ENCODE measurements at places on chromosomes 1 and 21. TPM values are rescaled to one million over a fixed set of nuclear protein-coding genes. Genes with fewer than 3 reads are reported as not detected.

Gene CFHR5
- total RNA-seq = not detected

Gene PPCS
- 38.7 TPM for total RNA-seq

Gene SLC35F3
- 14.8 TPM for total RNA-seq

Gene CRP
- total RNA-seq = not detected

Gene CZIB
- total RNA-seq = 70.7 TPM

Gene VASH2
- 14.5 TPM for total RNA-seq

Gene PLEKHG5
- total RNA-seq = 38.8 TPM

Gene UQCRHL
- 2.5 TPM for total RNA-seq

Gene LY9
- total RNA-seq = not detected

DNA sequence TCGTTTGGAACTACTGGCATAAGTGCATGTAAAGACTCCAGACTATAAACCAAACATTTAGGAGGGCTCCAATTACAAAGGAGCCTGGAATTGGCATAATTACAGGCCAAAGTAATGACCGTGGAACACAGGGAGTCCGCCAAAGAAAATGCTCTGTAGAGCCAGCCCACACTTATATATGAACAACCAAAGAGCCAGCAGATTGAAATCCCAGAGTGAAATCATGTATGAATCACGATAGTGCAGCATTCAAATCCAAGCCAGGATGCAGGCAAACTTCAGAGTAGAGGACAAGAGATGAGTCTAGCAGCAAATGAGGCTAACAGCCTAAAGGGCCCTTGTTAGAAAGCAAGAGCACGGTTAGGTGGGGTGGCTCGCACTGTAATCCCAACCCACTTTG is 13.1 kb downstream of the VPS26C start:
- no peak for DNase-seq

GRCh38 chr1:220804202-220804586 is 17.5 kb downstream of the MTARC1 start:
- DNase-seq = peak; percentile 26

GRCh38 chr1:2880812-2881295 is 79.4 kb upstream of the TTC34 start:
- no peak for DNase-seq

DNA sequence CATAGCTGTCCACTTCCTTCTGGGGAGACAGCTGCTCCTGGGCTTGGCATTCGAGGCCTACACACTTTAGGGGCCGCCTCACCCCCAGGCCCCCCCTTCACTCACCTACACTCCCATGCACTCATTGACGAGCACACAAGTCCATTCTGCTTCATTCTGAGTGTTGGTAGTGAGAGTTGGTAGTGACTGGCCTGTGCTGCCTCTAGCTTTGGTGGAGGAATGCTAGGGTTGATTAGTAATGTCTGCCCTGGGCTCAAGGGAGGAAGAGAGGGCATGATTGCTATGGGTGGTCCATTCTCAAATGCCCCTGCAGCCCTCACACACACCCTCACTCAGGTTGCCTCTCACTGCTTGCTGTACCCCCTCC is 30.4 kb downstream of the TRIM11 start:
- no peak for DNase-seq

GRCh38 chr1:172308577-172308976 is 111.9 kb upstream of the C1orf105 start:
- no peak for DNase-seq

GRCh38 chr1:1229770-1230169 is 2.0 kb downstream of the SDF4 start:
- no peak for DNase-seq

- DNase-seq = no peak
Measured at GRCh38 chr1:81437649-81438048, 363.1 kb upstream of the ADGRL2 start.

- DNase-seq = no peak
Measured at GRCh38 chr1:23601968-23602876, 42.9 kb upstream of the ID3 start.

GRCh38 chr21:16535102-16535422 is 805.3 kb downstream of the USP25 start:
- no peak for DNase-seq

- DNase-seq = no peak
Measured at GRCh38 chr21:44018813-44019567, 6.9 kb downstream of the TRAPPC10 start.

DNA sequence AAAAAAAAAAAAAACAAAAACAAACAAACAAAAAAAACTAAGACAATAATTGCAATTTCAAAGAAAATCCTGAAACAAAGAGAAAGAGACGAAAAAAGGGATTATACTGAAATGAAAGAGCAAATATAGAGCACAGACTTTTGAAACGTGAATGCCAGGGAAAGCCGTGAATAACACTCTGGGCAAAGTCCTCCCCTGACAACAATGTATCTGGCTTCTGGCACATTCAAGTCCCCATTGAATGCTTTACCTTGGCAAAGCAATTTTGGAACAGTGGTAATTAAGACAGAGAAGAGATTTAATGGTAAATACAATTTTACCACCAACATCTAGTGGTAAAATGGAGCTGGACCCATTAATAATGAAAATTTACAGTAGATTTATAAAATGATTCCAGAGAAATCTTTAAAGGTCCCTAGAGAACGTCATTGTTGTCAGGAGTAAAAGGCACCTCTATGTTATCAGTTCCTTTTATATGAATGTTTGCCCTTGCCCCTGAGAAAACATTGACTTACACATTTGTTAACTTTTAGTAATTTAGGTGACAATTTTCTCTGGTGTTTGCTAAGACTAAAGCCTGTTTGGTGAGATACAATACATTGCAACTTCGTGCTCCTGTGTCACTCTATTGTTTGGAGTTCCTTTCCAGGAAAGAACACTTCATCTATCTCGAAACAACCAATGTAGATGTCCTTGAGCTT is 89.7 kb downstream of the GREM2 start:
- no peak for DNase-seq

DNA sequence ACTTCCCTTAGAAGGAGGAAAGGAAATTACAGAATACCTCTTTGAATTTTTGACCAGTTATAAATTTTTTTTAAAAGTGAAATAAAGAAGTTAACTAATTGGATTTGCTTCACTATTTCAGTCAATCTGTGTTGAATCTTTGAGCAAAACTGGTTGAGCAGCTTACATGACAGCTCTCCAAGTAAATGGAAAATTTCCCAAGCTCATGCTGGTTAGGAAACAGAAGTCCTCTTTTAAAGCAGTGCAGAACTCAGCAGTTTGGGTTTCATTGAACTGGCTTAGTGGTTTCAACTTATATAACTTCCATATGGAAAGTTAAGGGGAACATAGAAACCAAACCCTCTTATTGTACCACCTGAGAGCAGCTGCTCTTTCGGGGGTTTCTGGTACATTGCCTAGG is 250.5 kb downstream of the PDE4B start:
- no peak for DNase-seq

DNA sequence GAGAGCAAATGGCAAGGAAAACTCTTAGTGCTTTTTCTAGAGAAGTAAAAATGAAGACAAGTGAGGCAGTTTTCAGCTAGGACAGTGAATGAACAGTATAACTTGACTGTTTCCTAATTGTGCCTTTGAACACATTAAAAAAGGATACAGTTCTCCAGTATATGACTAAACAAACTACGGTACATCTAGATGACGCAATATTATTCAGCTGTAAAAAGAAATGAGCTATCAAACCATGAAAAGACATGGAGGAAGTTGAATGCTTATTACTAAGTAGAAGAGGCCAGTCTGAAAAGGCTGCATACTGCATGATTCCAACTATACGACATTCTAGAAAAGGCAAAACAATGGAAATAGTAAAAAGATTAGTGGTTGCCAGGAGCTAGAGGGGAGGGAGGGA is 206.3 kb downstream of the SIPA1L2 start:
- DNase-seq = no peak

- peak; percentile 57 for DNase-seq
Measured at GRCh38 chr1:24022581-24023361, 42.6 kb upstream of the SRSF10 start.

DNA sequence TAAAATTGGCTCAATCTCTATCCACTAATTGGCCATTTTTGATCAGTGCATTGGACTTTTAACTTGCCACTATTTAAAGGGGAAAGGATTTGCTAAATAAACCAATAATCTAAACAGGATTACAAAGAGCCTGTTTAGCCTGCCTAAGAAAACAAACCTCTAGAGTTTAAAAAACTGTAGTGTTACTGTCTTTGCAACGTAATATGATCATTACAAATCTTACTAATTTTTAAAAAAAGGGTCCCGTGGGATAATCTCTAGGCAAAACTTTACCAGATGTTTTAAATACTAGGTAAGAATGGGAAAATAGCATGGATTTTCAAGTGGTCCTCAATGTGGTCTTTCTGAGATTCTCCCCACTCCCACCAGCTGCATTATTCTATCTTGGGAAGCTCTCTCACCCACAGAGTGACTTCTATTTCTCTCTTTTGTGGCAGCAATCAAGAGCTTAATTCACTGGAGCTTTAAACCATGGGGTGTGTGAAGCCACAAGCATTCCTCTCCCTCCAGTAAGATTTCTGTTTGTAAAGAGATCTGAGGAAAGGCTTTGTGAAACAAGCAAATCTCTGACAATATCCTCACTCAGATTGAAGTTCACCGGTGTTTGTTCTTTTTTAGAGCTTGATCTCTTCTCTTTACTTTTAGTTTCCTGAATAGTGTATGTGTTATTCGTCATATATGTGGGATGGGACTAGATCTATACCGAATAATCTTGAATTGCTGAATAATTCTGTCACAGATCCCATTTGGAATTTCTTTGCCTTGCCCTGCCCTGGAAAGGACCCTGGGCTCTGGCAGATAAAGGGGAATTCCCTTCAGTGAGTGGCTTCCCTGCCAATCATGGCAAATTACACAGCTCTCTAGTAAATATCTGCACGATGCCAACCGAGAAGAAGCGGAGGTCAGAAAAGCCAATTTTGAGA is 132.2 kb downstream of the TLR5 start:
- DNase-seq = peak; percentile 58

GRCh38 chr1:94110946-94111740 is 9.8 kb downstream of the ABCA4 start:
- peak; percentile 38 for DNase-seq

GRCh38 chr1:151574575-151575529 is 34.7 kb downstream of the TUFT1 start:
- DNase-seq = no peak

DNA sequence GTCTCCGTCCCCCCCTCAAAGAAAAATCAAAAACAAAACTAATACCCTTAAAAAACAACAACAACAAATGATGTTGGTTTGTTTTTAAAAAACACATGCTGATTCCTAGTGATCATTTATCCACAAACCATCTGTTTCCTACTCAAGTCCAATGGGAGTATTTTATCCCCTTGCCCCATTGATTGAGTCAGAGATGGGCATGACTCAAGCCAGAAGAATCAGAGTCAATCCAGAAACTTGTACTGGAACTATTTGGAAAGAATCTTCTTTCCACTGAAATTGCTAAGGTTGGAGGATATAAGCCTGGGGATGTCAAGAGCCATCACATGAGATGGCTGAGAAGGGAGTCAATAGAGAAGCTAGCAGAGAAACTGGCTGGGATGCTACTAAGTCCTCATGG is 176.4 kb downstream of the MIS18A start:
- DNase-seq = no peak

DNA sequence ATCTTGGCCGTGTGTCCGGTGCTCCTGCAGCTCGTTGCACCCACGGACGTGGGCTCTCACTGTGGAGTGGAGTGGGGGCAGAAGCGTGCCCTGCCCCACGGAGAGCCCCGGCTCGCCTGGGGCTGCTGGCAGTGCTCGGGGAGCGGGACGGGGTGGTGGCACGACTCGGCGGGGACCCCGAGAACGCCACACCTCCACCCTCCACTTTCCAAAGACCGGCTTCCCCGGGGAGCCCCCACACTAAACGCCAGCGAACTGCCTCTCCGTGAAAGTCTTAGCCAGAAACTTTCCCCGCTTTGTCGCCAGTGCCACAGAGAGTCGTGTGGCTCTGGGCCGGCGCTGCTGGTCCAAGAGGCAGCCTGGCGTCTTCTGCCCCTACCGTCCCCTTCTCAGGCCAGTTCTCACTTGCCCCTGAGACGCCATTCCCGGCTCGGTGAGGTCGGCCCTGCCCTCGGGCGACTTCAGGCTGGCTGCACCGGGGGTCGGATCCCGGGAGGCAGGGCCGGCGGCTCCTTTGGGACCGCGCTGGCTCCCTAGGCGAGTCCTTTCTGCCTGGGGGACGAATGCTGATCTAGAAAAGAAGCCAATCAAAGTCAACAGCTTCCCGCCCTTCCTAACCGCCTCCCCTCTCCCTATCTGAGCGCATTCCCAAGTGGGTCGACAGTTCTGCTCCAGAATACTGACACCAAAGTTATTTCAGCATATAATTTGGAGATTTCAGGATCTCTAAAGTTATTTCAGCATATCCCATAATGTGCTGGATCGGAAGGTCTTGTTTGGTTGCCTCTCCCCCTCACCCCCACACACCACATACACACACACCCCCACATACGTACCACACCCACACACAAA is 2.6 kb upstream of the SAMD13 start:
- peak; percentile 87 for DNase-seq

DNA sequence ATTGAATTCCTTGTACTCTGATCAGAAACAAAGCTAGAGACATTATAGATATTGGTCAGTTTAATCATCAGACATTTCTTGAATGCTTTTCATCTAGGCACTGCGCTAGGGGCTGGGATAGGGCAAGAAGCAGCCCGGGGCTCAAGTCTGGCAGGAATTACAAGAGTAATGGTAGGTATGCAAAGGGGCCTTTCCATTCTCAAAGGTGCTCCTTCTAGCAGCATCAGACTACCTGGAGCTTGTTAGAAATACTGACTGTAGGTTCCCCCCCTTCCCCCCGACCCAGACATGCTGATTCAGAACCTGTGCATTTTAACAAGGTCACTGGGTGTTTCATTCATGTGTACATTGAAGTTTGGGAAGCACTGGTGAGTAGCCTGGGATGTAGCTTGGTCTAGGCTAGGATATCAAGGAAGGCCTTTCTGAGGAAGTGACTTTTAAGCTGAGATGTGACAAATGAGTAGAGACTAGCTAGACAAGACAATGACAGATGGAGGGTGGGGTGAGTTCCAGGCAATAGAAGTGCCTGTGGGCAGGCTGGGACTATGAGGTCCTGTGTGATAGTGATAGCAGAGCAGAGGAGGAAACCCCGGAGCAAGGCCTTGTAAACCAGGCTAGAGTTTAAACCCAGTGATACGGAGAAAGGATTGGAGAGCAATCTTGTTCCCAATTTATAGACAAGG is 26.3 kb downstream of the NFASC start:
- DNase-seq = no peak

- DNase-seq = no peak
Measured at GRCh38 chr1:28148880-28149195, 27.7 kb downstream of the PTAFR start.

DNA sequence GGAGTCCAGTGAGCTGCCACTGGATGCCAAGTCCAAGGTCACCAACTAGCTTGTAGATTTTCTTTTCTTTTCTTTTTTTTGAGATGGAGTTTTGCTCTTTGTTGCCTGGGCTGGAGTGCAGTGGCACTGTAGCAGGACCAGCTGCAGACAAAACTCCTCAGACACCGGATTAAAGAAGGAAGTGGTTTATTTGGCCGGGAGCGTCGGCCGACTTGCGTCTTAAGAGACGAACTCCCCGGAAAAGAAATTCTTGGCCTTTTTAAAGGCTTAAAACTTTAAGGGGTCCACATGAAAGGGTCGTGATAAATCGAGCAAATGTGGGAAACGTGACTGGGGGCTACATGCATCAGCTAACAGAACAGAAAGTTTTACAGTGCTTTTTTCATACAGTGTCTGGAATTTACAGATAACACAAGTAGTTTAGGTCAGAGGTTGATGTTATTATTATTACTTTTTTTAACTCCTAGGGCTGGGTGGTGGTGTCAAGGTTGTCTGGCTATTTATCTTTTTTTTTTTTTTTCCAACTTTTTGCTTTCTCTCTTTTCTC is 36.4 kb upstream of the CFAP126 start:
- no peak for DNase-seq
